ENCODE measurements at places on chromosomes 3 and 15.

- no peak for DNase-seq
Measured at GRCh38 chr3:138399766-138400165, 34.6 kb upstream of the ESYT3 start.

GRCh38 chr3:160455846-160456245 lies 6.3 kb upstream of the TRIM59 start:
- DNase-seq, result no peak

- DNase-seq, result no peak
Measured at GRCh38 chr3:80079886-80080285, 312.1 kb upstream of the ROBO1 start.

GRCh38 chr15:70826634-70827033 lies 27.3 kb downstream of the LARP6 start:
- DNase-seq, result no peak

DNA sequence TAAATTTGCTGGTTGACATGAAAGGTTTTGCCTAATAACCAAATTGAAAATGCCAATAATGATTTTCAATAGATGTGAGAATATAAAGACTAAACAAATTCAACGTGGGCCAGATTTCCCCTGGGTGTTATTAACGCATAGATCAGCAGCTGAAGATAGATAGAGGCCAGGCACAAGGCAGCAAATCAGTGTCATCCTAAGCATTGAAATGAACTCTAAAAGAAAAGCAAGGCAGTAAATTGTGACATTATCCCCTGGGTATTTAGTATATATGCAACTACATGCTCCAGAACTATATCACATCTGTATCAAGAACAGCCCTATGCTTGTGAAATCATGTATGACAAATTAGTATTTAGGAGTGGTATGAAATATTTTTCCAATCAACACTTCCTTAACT lies 167.1 kb upstream of the EPHA3 start:
- DNase-seq, result no peak

DNA sequence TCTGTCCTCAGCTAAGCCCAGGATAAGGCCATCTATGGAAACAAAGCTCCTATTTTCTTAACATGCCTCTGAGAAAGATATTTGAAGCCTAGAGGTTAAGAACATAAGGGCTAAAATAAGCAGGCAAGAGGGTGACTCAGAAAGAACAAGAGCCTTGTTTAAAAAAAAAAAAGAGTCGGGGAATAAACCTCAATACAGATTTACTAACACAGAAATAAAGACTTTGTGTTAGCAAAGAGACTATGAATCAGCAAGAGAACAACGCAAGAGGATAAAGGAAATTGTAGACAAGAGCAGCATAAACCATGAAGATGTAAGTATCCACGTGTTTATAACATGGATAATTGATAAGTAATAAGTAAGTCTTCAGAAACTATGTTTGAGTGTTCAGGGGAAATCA lies 36.0 kb downstream of the RAB27A start:
- no peak for DNase-seq

- DNase-seq, result no peak
Measured at GRCh38 chr3:113804661-113805060, 33.9 kb upstream of the GRAMD1C start.

All from stimulated activated CD4-positive, alpha-beta T cell treated with anti-CD3 and anti-CD28 coated beads, Interleukin-12 subunit alpha, Interleukin-12 subunit beta, amount 100 ng/mL, for 24 hours (primary cell).